Activated T-helper 2 cell treated with anti-CD3 and anti-CD28 coated beads, Interferon-gamma antibody, Interleukin-2, Interleukin-4, amounts not matched to agents 10 μg/mL and 5 μg/mL and 100 μg/mL, durations not matched to agents 14 hours and 24 hours and 36 hours (primary cell): ENCODE measurements at places on chromosomes 16 and 17. TPM values are rescaled to one million over a fixed set of nuclear protein-coding genes. Genes with fewer than 3 reads are reported as not detected.

Gene ZPBP2
- not detected in 2 replicates for total RNA-seq

Gene CACNG1
- total RNA-seq, result not detected in 2 replicates

Gene SLC38A8
- total RNA-seq, result 0.28 TPM in 1 of 2 replicates, not detected in the other

Gene FMNL1
- 469 and 475 TPM in 2 replicates for total RNA-seq

Gene ABCA8
- total RNA-seq, result not detected in 2 replicates

Gene HS3ST3B1
- 8.6 and 9.8 TPM in 2 replicates for total RNA-seq

Gene ZG16
- not detected in 2 replicates for total RNA-seq

Gene CDH16
- total RNA-seq, result not detected in 2 replicates

Gene LRRC3C
- total RNA-seq, result not detected in 2 replicates

Gene GAS7
- 0.18 TPM in 1 of 2 replicates, not detected in the other for total RNA-seq

Gene VAT1L
- not detected in 2 replicates for total RNA-seq

Gene CCDC154
- total RNA-seq, result 0.80 and 1.2 TPM in 2 replicates

Gene SLC16A11
- total RNA-seq, result 0.37 and 0.46 TPM in 2 replicates

Gene USP43
- 0.07 and 0.09 TPM in 2 replicates for total RNA-seq
